Activated CD4-positive, alpha-beta T cell treated with anti-CD3 and anti-CD28 coated beads for 48 hours (primary cell): ENCODE measurements at places on chromosomes 12 and 14.

DNA sequence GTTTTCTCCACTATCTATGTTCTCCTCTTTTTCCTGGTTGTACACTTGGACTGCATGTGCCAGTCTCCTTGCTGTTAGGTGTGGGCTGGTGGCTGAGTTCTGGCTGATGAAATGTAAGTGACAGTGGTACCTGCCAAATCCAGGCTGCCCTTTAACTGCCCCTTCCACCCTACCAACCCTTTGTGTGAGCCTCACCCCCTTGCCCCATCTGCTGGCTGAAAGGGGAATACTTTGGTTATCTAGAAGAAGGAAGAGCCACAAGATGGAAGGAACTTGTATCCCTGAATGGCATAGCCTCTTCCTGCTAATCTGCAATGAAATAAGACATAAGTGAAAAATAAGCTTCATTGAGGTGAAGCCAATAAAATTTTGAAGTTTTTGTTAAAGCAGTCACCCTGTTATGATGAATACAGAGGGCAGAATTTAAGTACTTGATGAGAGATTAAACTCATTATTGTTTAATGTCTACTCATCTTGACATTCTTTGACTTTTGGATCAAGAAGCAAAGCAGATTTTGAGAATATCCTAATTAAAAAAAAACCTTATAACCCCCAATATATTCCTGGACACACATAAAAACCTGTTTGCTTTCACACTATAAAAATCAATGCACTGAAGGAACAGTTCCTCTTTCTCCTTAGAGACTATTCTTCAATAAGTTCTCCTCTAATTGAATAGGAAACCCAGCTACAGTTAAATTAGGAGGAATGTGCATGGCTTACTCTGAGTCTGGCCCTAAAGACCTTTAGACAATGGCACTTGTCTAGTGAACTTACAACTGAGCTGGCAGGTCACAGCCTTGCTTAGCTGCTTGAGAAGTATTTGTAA lies 262.6 kb upstream of the BTG1 start:
- DNase-seq = peak; percentile 74

DNA sequence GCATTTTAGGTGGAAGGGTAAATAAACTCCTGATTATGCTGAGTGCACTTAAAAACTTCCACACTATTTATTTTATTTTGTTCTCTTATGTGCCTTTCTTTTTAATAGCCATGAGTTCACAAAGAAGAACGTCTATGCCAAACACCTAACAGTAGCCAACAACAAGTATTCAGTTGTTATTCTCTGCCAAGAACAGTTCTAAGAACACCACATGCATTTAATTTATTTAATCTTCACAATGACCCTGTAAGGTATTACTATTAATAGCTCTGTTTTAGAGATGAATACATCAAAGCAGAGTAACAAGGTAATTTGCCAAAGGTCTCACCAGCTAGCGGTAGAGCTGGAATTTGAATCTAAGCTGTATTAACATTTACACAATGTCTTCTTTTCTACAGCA lies 240.1 kb downstream of the ALG10B start:
- no peak for DNase-seq

- DNase-seq = no peak
Measured at GRCh38 chr12:90899456-90900182, 55.4 kb downstream of the CCER1 start.

- no peak for DNase-seq
Measured at GRCh38 chr14:95132760-95133159, 24.6 kb downstream of the DICER1 start.

GRCh38 chr12:130818272-130818634 lies 20.8 kb downstream of the STX2 start:
- DNase-seq = no peak

GRCh38 chr12:42985506-42985905 lies 396.0 kb upstream of the PRICKLE1 start:
- DNase-seq = no peak

GRCh38 chr12:45189766-45190403 lies 26.0 kb upstream of the ANO6 start:
- DNase-seq = no peak
